ENCODE measurements at places on chromosomes 1 and 21.

DNA sequence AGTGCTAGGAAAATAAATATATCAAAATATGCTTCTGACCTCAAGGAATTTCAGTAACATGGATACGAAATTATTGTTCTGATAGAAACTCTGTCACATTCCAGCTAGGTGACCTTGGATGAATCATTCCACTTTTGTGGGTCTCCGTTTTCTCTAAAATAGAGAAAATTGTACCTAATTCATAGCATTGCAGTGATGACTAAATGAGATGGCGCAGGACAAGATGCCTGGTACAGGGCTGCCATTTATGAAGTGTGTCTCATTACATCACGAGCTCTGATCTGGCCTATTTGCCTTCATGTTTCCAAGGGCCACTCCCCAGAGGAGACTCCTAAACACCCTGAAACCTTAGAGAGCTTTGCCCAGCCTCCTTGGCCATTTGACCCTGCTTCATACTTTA, 480.0 kb upstream of the USP24 start:
- no peak for DNase-seq

DNA sequence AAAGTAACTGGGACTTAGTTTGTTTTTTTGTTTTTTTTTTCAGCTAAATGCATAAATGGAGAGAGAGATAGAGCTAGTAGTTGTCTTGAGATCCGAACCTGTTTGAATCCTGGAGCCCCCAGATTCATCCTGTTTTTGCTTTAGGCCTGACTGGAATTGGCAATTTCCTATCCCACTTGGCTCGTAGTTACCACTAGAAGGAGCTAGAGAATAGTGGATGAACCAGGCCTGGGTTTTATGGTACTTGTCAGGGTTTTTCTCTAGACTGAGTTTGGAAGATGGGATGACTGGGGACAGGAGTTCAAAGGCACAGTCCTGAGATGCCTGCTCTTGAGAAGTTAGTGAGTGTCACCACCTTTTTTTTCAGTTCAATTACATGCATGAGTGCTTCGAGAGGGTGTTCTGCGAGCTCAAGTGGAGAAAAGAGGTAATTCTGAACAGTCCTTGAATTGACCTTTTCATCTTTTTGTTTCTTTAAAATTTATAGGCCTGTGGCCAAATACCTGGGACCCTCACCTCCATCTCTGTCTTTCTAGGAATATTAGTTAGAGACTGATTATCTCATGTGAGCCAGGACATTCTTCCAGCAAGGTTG, 23.4 kb downstream of the CELF3 start:
- DNase-seq, result no peak

- DNase-seq, result no peak
Measured at GRCh38 chr1:154879038-154879421, 8.9 kb upstream of the KCNN3 start.

- no peak for DNase-seq
Measured at GRCh38 chr1:235566084-235566483, 61.8 kb upstream of the B3GALNT2 start.

DNA sequence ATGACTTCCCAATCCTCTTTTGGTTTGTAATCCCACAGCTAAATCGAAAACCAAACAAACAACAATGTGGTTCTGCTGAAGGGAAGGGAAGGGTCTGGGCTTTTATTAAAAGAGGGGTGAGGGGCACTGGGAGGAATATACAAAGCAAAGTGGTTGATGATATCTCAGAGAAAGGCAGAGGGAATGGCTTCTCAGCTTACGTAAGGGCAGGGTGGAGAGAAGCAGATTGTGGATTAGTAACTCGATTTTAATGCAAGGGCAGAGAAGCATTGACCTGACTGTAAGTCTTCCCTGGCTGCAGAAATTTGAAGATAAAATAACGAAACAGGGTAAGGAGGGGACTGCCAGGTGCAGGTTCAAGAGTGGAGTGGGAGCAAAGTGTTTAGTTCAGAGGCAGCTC, 438.2 kb upstream of the LRRC7 start:
- no peak for DNase-seq

GRCh38 chr1:48030211-48030610, 33.0 kb upstream of the TRABD2B start:
- no peak for DNase-seq

DNA sequence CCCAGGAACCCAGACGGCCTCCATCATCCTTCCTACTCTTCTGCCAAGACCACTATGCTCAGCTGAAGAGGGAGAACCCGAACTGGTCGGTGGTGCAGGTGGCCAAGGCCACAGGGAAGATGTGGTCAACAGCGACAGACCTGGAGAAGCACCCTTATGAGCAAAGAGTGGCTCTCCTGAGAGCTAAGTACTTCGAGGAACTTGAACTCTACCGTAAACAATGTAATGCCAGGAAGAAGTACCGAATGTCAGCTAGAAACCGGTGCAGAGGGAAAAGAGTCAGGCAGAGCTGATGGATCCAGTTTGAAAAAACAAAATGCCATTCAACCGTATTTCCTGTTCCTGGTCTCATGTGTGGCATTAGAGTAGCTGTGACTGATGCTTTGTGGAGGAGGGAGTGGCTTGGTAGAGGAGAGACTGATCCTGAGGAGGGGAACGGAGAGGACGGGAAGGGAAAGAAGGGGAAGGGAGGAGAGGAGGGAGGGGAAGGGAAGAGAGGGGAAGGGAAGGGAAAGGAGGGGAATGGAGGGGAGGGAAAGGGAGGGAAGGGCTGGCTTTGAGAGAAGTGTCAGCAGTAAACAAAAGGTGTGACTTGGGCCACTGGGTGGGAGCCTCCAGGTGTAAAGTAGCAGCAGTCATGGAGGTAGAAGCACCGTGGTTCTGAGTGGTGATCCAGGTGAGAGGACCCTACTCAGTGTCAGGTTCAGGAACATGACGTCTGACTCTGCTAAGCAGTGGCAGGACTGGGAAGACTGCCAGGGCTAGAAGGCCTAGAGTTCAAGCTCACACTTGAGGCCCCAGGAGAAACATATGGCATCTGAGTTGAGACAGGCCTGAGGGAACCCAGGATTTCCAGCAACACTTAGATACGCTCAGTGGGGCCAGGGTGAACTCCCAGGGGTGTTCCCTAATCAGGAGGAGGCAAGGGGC, 846 bp downstream of the HMGB4 start:
- no peak for DNase-seq
